Endothelial cell (in vitro differentiated cells): ENCODE measurements at places on chromosomes 4 and X. TPM values are rescaled to one million over a fixed set of nuclear protein-coding genes. Genes with fewer than 3 reads are reported as not detected.

Gene CITED1
- total RNA-seq = 3.2 TPM

Gene SOWAHD
- total RNA-seq = not detected

Gene COL4A5
- 54.6 TPM for total RNA-seq

Gene CLGN
- 21.6 TPM for total RNA-seq

Gene IL21
- not detected for total RNA-seq

Gene BGN
- 393 TPM for total RNA-seq

- DNase-seq = no peak
These were observed 165.3 kb downstream of the GLRA2 start for GRCh38 chrX:14694611-14695010.

GRCh38 chr4:153020457-153020856, 84.3 kb downstream of the FHDC1 start:
- no peak for DNase-seq

DNA sequence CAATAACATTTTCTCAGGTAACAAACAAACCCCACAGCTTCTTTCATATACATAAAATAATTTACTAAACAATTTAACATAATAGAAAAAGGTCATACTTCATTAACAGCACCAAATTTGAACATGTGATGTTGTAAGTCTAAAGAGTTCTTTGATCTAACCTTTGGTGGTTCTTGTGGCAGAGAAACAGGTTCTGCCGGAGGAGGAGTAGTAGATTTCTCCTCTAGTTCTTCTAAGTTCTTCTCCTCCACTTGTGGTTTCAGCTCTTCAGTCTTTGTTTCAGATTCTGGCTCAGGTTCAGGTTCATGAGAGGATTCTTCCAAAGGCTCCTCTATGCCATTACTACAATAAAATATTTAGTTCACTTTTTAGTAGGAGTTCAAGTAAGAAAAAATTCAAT, 18.3 kb downstream of the G3BP2 start:
- no peak for DNase-seq

GRCh38 chrX:19096586-19096985, 25.7 kb downstream of the ADGRG2 start:
- DNase-seq = no peak

- no peak for DNase-seq
These were observed 40.5 kb upstream of the RELL1 start for GRCh38 chr4:37726666-37727065.

DNA sequence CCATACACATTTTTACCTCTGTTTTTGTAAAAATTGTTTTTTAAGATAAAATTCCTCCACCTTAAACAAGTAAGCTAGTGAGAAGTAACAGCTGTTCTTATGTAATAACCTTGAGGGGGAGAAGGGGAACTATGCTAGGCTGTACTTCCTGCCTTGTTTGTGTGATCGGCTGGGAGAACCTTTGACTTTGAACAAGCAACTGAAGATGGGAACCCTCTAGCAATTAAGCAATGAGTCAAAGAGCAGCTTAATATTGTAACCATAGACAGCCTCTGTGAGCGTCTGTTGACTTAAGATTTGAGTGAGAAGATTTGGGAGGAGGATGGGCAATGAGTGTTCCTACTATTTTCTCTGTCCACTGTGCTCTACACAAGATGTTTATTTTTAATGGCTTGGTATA, 135.1 kb downstream of the SCLT1 start:
- DNase-seq = no peak

DNA sequence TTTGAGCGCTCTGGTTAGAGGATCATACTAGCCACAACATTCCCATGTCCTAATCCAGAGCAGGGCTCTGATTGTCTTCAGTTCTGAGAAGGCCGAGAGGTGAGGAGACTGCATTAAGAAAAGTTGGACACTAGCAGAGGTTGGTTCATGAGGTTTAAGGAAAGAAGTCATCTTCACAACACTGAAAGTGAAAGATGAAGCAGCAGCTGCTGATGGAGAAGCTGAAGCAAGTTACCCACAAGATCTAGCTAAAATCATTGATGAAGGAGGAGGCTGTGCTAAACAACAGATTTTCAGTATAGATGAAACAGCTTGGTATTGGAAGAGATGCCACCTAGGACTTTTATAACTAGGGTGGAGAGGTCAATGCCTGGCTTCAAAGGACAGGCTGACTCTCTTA, 36.8 kb downstream of the RAP1GDS1 start:
- DNase-seq = no peak

DNA sequence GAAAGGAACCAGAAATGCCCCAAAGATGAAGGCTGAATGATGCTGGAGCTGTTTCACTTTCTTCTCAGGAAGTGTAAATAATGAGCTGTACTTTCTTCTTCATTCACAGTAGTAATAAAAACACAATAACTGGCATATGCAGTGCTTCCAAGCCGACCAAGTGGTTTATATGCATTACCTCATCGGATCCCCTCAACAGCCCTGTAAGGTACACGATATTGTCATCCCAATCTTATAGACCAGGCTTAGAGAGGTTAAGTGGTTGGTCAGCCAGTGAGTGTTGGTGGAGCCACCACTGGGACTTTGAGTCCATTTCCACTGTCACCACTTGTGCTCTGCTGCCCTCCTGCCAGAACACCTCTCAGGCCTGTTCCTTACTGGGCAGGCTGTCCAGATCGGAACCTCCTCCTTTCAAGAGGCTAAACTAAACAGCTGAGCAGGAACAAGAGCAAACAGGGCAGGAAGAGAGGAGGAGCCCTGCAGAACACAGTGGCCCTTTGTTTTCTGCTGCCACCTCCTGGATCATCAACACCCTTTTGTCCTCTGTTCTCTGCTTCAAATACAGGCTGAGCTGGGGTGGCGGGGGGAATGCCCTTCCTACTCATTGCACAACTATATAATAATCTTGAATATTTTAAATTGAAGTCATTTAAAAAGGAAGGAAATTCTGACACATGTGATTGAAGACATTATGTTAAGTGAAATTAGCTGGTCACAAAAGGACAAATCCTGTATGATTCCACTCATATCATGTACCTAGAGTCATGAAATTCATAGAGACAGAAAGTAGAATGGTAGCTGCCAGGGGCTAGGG, 112.5 kb upstream of the ATP6AP2 start:
- DNase-seq = no peak

DNA sequence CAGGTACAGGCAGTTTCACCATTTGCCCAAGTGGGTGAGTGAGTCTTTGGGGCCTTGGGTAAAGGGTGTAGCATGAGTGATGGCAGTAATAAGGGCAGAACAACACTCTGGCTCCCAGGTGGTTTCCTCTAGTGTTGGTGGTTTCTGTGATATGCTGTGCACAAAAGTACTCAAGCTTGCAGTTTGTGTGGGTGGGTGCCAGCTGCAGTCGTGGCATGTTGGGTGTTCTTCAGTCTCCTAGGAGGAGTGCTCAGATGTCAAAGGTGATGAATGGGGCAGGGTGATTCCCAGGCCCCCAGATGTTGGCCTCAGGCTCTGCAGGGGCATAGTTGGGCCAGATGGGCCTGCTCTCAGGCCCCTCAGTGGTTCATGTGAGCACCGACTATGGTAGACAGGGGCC, 166.1 kb upstream of the KLF8 start:
- no peak for DNase-seq

DNA sequence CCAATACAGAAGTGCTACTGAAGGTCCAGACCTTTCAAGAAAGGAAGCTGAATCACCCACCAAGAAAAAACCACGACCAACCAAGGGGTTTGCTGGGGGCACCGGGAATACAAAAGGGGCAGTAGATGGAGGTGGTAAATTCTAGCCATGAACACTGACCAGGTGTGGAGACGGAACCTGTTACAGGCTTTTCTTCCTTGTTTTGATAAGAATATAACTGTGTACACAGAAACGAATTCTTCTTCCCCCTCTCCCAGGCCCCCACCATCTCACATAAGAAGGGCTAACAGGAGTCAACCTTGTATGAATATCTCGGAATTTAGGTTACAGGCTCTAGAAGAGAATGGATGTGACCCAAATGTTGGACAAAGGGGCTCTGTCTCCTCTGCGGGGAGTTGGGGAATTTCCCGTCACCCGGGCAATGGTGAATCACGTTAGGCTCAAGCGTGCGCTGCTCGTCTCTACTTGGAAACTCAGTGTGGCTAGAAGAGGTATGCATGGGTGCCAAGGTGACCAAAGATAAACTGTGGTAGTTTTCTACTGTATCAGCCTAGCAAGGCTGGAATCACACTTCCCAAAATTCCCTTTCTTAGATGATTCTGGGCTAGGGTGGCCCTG, 87.0 kb downstream of the AFAP1 start:
- no peak for DNase-seq

GRCh38 chr4:39319676-39320075, 46.5 kb downstream of the RFC1 start:
- no peak for DNase-seq

GRCh38 chr4:36142504-36142903, 101.8 kb downstream of the ARAP2 start:
- no peak for DNase-seq

DNA sequence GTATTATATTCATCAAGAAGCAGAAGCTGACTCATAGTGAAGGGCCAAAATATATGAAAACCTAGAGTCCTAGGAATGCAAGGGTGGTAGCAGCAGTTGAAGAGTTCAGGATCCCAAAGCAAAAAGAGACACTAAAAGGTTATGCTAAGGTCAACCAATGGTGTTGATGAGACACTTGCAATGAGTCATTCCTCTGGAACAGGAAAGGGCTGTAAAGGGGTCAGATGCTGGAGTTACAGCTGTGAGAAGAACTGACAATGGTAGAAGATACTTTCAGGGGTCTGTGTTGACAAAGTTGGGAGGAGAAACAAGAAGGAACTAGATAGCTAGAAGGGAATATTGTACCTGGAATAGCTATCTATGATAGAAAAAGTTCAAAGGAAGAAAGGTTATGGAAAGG, 47.5 kb downstream of the ZGRF1 start:
- DNase-seq = no peak

- no peak for DNase-seq
These were observed 1847.0 kb upstream of the PCDH10 start for GRCh38 chr4:131302108-131302507.

- no peak for DNase-seq
These were observed 66.4 kb downstream of the PSAPL1 start for GRCh38 chr4:7368296-7368695.

DNA sequence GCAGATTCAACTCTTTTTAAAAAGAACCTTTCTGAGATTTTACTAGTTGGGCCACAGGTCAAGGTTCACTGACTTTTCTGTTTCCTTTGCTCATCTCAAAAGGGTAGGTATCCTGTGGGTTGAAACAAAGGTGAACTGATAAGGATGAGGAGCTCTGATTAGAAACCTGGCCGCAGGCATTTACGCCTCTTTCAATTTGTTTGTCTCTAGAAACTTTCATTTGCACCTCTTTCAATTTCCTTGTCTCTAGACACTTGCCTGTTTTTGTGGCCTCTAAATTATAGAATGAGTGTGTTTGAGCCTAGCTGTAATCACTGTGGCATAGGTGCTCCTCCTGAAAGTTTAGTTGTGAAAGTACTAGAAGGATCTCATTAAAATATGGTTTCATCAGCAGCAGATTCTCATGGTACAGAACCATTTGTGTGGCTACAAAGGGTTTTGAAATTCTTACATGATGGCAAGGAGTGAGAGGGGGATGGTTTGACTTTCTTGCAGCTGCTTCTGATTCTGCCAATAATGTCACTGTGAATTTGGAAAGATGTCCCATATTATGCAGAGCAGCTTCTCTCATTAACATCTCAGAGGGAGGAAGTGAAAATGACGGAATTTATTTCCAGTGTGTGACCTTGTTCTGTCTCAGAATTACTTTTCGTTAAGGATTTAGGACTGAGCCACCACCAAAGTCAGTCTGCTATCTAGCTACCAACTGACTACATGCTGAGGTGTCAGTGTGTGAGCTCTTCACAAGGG, 142.2 kb downstream of the SH2D1A start:
- no peak for DNase-seq

DNA sequence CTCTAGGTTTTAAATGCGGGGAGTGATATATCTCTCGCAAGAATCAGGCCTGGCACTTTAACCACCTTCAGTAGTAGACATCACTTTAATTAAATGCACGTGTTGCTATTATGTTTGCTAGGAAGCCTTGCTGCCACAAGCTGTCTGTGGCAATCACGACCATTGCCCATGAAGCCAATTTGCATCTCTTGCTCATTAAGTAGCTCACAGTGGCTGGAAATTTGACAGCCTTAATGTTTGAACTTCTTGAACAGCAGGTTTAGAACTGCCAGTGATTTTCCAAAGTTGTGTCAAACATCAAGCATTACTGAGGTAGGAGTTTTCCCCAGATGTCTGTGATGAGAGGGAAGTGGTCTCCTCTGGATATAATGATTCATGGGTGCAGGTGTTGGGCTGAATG, 642.3 kb upstream of the CPEB2 start:
- DNase-seq = no peak

DNA sequence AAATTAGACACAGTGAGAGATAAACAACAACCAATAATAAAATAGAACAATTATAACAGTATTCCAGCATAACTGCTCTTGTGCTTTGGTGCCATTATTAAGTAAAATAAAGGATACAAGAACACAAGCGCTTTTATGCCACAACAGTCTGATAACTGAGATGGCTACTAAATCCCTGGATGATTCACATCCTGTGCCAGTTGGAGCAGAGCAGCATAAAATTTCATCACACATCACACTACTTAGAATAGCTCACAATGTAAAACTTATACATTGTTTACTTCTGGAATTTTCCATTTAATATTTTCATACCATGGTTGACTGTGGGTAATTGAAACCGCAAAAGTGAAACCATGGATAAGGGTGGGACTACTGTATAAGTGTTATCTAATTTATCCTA, 399.9 kb upstream of the CNKSR2 start:
- no peak for DNase-seq

DNA sequence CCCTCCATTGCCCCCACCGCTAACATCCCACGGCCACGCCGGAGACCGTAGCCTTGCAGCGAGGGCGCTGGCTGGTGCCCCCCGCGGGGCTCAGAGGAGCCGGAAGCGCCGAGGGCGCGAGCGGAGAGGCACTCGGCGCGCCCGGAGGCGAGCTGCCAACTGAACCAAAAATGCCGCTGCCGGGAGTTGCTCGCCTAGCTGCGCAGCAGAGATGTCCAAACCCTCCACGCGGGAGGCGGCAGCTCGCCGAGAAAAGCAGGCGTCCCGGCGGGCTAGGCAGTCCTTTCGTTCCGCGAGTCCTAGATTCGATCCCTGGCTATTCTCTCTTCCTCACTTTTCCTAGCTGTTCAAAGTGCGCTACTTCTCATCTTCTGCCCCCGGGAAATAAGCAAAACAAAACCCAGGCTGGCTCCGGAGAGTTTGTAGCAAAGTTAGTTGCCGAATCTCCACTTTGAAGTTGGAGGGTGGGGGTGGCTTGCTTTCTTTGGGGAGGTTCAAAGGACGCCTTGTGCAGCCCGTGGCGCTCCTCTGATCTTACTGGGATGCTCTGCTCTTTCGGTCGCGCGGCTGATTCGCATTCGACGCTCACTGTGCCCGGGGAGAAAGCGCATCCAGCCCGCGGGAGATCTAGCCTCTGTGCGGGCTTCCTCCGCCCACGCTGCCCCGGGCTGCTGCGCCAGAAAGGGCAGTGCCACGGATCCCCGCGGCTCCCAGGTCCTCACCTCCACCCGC, 723 bp downstream of the NKX6-1 start:
- DNase-seq = no peak

DNA sequence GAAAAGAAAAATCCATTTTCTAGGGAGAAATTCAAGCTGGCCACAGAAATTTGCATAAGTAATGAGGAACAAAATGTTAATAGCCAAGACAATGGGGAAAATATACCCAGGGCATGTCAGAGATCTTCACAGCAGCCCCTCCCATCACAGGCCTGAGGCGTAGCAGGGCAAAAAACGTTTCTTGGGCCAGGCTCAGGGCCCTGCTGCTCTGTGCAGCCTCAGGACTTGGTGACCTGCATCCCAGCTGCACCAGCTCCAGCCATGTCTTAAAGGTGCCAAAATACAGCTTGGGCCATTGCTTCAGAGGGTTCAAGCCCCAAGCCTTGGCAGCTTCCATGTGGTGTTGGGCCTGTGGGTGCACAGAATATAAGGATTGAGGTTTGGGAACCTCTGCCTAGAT, 32.1 kb upstream of the TMPRSS11B start:
- DNase-seq = no peak

- no peak for DNase-seq
These were observed 301.0 kb downstream of the KCTD8 start for GRCh38 chr4:44147571-44148075.
